ENCODE measurements at places on chromosomes 12 and 14. TPM values are rescaled to one million over a fixed set of nuclear protein-coding genes. Genes with fewer than 3 reads are reported as not detected.

RNASE4 gene
- 15.8 TPM for total RNA-seq

ASCL1 gene
- total RNA-seq, result not detected

MORN3 gene
- total RNA-seq, result 1.5 TPM

RAB35 gene
- 38.4 TPM for total RNA-seq

OR4E2 gene
- not detected for total RNA-seq

PYGL gene
- 103 TPM for total RNA-seq

PRKD1 gene
- 3.2 TPM for total RNA-seq

SERPINA5 gene
- 2.6 TPM for total RNA-seq

PLCZ1 gene
- not detected for total RNA-seq

NOVA1 gene
- 6.9 TPM for total RNA-seq

ANG gene
- total RNA-seq, result 19.4 TPM

WNT1 gene
- total RNA-seq, result not detected

TTC9 gene
- total RNA-seq, result 12.1 TPM

PPM1A gene
- total RNA-seq, result 21.6 TPM

SLC2A13 gene
- total RNA-seq, result 13.8 TPM

SPIC gene
- not detected for total RNA-seq

C12orf50 gene
- not detected for total RNA-seq

EPYC gene
- not detected for total RNA-seq

KLHL28 gene
- 6.2 TPM for total RNA-seq

TBX3 gene
- 0.30 TPM for total RNA-seq

C1R gene
- 8.2 TPM for total RNA-seq

PMCH gene
- total RNA-seq, result not detected

LYZ gene
- total RNA-seq, result not detected

GPR68 gene
- total RNA-seq, result 1.1 TPM

GLIPR1L1 gene
- 12.8 TPM for total RNA-seq

LHX5 gene
- total RNA-seq, result 0.85 TPM

MMP17 gene
- 75.7 TPM for total RNA-seq

CDK4 gene
- 234 TPM for total RNA-seq

RDH12 gene
- 0.48 TPM for total RNA-seq

KRT78 gene
- not detected for total RNA-seq

CLEC4C gene
- not detected for total RNA-seq

FBXL14 gene
- 21.4 TPM for total RNA-seq

RHEBL1 gene
- total RNA-seq, result 7.1 TPM

BMP4 gene
- 20.4 TPM for total RNA-seq

TSPAN11 gene
- total RNA-seq, result 0.67 TPM

MMP14 gene
- total RNA-seq, result 54.6 TPM

ATXN2 gene
- total RNA-seq, result 28.7 TPM

ALKBH2 gene
- total RNA-seq, result 29.6 TPM

SLCO1C1 gene
- total RNA-seq, result 2.0 TPM

TMEM121 gene
- 0.80 TPM for total RNA-seq

SMIM41 gene
- not detected for total RNA-seq

CCDC196 gene
- total RNA-seq, result not detected

HSP90B1 gene
- total RNA-seq, result 602 TPM

AKAP3 gene
- total RNA-seq, result 1.5 TPM

SDSL gene
- total RNA-seq, result 3.3 TPM

CCDC177 gene
- total RNA-seq, result 0.17 TPM

FOXA1 gene
- total RNA-seq, result 3.4 TPM

PEX5 gene
- total RNA-seq, result 45.9 TPM

CLMN gene
- 10.5 TPM for total RNA-seq

All from H7 (cell line).